ENCODE measurements at places on chromosomes 6 and 20.

- no peak for DNase-seq
These were observed 914.9 kb upstream of the FLRT3 start for GRCh38 chr20:15252304-15252703.

DNA sequence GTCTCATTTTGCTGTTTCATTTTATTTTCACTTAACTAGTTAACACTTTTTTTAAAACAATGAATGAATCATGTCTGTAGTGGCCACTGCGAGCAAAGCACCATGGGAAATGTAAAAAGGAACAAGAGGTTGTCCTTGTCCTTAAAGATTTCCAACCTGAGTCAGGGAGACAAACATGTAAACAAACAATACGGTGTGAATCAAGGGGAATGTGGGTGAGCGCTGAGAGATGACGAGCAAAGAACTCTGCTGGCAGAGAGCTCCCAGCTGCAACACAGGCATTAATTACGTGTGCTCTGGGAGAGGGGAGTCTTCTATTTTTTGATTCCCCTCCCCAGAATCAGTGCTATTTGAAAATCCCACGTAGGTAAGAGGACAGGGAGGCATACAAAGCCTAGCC lies 84.3 kb downstream of the ATXN1 start:
- no peak for DNase-seq

DNA sequence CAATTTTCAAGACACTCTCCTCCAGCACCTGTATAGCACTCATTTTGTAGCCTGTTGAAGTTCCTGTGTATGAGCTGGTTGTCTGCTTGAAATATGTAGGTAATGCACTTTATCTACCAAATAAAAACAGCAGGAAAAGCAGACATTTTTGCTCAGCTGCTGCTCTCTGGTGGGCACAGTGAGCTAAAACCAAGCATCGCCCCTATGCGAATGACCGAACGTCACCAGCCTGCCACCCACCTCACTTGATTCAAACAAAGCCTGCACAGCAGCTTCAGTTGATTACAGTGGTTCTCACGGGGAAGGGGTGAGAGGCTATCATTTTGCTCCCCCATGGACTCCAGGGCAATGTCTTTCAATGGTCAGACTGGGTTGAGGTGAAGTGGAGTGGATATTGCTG lies 185.7 kb downstream of the SASH1 start:
- DNase-seq, result no peak

DNA sequence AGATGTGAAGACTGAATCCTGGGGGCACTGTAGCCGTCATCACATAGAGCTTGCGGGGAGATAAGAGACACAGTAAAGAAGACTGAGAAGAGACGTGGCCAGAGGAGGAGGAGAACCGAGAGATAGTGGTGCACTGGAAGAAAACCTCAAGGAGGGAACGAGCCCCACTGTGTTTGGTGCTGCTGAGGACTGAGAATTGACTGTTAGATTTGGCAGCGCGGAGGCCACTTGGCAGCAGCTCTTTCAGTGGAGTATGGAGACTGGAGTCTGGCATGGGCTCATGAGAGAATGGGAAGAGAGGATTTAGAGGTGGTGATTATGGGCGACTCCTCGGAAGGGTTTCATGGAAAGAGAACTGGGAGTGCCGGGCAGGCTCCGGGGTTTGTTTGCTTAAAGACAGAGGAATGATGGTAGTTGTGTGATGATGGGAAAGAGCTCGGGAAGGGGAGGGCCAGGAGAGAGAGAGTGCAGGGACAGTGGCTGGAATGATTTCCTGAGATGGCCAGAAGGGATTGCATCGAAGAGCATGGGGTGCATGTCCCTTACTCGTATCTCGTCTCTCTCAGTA lies 18.0 kb downstream of the CDYL start:
- DNase-seq, result no peak

GRCh38 chr6:105184921-105185320 lies 5.1 kb upstream of the POPDC3 start:
- DNase-seq, result peak; percentile 47

- DNase-seq, result no peak
These were observed 137.9 kb upstream of the EDN1 start for GRCh38 chr6:12152023-12152970.

GRCh38 chr20:58408603-58409246 lies 19.7 kb downstream of the VAPB start:
- no peak for DNase-seq

DNA sequence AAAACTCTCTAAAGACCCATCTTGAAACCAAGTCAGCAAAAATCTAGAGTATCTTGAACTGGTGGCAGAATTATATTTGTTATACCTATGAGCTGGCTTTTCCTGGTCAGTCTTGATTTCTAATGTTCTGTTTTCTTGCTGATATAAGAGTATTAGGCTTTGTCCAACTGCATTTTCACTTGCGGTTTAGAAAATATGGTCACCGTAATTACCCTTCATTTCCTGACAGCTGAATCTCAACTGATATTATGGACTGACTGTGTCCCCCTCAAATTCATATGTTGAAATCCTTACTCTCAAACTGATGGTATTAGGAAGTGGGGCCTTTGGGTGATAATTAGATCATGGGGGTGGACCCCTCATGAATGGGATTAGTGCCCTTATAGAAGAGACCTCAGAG lies 72.1 kb downstream of the TXLNB start:
- DNase-seq, result no peak

All from adipocyte (in vitro differentiated cells).